ENCODE measurements at places on chromosomes 7 and 10.

GRCh38 chr10:77385315-77385714 is 252.3 kb downstream of the KCNMA1 start:
- no peak for DNase-seq

DNA sequence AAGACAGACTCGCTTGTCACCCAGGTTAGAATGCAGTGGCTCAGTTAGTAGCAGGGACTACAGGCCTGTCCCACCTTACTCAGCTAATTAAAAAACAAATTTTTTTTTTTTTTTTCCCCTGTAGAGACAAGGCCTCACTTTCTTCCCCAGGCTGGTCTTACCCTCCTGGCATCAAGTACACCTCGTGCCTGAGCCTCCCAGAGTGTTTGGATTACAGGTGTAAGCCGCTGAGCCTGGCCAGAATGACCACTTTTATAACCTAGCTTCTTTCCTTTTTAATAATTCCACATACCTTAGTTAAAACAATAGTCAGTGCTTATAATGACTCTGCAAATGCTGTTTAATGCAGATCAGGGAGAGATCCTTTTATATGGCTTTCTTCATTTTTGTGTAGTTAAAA is 31.3 kb downstream of the RSBN1L start:
- DNase-seq, result no peak

- DNase-seq, result no peak
Observed at GRCh38 chr10:126387041-126387921, 996 bp downstream of the ADAM12 start.

- DNase-seq, result no peak
Observed at GRCh38 chr7:154647625-154648024, 355.3 kb downstream of the PAXIP1 start.

DNA sequence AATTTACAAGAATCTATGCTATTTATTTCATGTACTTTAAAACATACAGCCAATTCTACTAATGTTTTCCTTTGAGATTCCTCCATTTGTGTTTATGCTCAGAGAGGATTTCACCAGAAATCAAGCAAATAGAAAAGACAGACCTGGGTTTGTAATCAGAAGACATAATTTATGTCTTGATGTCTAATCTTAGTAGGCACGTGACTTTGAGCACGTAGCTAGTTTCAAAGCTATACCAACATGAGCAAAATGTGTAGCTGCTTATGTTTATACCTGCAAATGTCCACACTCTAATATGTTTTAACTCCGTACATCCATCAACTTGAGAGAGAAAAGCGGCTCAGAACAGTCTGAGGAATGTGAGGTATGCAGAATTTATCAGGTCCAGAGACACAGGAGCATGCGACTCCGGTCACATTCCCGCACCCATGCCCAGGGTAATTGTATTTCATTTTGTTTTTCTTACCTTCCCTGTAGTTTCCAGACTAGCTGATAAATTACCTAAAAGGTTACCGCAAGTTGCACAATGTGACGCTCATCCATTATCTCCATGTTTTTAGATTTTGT is 40.0 kb downstream of the SVOPL start:
- DNase-seq, result no peak

DNA sequence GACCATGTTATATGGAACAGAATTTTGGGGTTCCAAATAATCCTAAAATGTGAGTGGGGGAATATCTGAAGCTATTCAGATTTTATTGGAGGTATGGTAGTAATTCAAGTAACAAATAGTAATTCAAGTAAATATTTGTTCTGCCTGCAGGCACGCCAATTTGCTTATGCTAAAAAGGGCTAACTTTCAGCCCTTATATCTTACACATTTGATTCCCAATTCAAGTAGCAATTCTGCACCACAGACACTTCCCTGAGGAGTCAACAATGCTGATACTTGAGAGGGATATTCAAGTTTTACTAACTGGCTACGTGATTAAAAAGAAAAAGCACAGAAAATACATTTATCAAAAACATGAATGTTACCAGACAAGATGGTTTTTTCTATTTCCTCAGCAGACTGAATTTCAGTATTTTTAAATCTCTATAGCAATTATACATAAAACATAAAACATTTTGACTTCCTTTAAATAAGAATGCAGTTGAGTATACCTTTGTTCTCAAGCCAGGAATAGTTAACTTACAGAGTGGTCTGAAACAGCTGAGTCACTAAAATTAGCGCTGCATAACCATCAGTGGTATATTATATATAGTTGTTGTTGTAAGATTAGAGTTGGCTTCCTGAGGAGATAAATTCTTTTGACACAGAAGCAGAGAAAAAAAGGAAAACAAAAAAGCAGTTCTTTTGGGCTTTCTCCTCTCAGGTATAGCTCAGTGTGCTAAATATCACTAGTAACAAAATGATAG is 33.9 kb downstream of the MTPN start:
- no peak for DNase-seq

DNA sequence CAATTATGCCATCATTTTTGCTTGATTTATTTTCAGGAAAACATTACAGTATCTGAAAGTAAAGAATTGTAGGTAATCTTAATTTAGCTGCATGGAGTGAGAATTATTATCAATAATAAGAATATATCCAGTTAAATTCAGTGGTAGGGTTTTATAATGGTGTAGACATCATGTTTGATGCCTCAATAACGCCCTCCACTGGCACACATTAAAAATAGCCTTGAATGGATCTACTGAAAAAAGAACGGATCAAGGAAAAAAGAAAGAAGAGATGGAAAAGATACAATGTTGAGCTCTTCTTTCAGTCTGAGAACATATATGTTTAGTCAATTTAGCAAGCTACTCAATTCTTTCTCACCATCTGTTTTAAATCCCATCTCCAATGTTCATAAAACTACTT is 319.2 kb downstream of the CDC14C start:
- no peak for DNase-seq

DNA sequence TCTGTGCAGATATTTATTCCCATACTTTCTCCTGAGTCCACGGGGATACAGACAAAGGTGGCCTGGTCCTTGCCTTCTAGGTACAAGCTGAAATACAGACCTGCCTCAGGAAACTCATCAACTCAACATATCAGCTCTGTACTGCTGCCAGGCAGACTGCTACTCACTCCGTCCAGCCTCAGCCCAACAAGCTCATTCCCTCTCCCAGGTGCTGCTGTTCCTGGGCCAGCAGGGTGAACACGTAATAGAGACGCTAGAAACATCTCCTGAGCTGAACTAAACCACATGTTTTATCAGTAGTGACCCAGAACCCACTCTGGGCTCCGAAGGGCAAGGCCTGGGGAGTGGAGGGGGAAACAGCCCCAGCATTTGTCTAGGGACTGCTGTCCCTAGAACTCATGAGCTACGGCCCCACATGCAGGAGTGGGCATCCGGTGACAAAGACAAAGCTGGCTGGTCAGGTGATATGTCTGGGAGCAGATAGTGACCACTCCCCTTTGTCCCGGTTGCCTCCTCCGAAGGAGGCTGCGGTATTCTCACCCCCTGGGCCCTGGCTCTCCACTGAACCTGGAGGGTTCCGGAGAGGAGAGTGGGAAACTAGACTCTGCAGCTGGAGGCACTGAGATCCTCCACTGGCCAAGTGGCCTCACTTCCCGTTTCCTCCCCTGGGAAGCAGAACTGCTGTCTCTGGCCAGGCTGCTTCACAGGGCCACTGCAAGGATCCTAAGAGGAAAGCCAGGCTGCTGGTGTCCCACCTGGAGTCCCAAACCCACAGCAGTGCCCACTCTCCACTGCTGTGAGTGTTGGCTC is 116.1 kb downstream of the FAM53B start:
- no peak for DNase-seq

DNA sequence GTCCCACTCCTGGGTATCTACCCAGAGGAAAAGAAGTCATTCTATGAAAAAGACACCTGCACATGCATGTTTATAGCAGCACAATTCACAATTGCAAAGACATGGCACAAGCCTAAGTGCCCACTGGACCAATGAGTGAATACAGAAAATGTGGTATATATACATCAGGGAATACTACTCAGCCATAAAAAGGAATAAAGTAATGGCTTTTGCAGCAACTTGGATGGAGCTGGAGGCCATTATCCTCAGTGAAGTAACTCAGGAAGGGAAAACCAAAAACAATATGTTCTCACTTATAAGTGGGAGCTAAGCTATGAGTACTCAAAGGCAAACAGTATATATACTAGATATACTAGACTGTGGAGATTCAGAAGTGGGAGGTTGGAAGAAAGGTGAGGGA is 53.7 kb downstream of the VKORC1L1 start:
- DNase-seq, result no peak

DNA sequence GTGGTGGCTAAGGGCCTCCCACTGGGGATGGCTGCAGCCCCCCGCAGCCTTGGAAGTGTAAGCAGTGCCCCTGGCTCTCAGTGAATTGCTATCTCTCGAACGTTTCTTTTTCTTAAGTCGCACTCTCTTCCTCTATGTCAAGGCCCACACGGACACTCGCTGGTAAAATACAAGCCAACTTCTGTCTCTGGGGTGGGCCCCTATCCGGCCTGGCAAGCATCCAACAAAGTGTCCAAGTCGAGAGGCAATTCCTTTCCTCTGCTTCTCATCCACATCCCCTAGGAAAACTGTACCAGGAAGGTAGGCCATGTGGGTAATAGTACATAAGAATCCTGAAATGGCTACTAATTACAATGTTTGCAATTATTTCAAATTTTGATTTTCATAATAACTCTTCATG is 194.9 kb upstream of the MGMT start:
- no peak for DNase-seq

DNA sequence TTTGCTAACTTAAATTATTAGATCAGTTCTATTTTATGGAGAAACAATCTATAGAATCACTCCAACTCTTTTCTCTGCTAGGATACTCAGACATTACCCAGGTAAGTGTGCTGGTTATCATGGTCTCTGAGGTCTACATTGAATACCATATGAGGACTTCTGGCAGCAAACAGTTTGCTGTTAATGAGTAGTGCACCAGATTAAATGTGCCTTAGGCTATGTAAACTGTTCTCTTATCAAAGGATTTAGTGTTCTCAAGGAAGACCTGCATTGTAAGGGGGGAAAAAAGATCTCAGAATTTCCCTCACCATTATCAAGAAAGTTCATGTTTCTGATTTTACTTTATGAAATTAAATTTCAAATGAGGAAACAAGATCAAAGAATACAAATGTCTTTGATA is 107.5 kb downstream of the ITGB8 start:
- DNase-seq, result no peak
